ENCODE measurements at places on chromosomes 6 and 20. TPM values are rescaled to one million over a fixed set of nuclear protein-coding genes. Genes with fewer than 3 reads are reported as not detected.
A peak's percentile ranks its signal among the peaks of the same experiment; 100 is the strongest.

DNA sequence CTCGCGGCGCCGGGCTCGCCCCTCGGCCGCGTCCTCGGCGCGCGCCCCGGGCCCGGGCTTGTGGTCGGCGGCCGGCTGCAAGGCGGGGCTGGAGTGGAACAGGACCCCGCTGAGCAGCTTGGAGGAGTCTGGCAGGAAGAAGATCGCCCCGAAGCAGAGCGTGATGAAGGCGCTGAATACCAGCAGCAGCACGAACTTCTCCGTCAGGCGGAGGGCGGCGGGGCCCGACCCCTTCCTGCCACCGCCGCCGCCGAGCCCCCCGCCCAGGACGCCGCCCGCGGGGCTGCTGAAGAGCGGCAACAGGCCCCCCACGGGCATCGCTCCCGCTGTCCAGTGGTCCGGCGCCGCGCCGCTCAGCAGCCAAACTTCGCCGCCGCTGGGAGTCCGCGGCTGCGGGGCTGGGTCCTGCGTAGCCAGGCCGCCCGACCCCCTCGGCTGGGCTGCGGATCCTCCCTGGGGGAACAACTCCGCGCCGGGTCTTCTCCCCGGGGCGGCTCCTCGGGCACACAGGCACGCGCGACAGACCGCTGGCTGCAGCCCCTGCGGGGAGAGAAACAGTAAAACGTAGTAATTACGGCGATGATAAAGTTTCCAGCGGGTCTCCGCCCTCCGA lies 707 bp downstream of the MAN1A1 start:
- DNase-seq = peak; percentile 19

The SLC17A2 gene
- total RNA-seq = not detected

The CNPY3 gene
- total RNA-seq = 55.2 TPM

DNA sequence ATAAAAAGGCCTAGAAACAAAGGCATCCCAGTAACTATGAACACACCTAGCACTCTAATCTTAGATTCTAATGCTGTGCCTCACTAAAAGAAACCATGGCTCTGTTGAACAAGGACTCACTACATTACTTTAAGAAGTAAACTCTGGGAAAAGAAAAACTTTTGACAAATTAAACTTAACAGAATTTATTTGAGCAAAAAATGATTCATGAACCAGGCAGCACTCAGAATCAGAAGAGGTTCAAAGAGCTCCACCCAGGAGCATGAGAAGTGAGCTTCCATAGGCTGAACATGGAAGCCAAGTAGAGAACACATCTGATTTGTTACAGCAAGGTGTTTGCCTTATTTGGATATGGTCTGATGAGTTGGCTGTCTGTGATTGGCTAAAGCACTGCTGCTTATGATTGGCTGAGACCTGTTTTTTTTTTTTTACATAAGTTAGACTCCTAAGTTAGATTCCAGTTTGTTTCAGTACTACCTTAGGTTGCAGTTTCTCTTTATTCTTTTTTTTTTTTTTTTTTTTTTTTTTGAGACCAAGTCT lies 343.6 kb upstream of the SASH1 start:
- no peak for DNase-seq

The LCA5 gene
- total RNA-seq = 10.2 TPM

DNA sequence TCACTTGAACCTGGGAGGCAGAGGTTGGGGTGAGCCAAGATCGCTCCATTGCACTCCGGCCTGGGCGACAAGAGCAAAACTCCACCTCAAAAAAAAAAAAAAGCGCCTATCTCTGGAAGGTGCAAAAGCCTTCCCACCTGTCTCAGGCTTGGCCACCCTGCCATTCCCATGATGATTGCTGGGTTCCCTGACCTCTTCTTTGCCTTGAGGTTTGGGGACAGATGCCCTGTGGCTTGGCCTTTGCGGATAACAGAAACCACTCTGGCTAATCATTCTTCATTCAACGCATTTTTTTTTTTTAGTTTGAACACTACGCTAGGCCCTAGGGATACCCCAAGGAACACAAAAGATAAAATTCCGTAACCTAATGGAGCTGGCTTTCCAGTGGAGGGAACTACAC lies 6.8 kb upstream of the HMGA1 start:
- no peak for DNase-seq

DNA sequence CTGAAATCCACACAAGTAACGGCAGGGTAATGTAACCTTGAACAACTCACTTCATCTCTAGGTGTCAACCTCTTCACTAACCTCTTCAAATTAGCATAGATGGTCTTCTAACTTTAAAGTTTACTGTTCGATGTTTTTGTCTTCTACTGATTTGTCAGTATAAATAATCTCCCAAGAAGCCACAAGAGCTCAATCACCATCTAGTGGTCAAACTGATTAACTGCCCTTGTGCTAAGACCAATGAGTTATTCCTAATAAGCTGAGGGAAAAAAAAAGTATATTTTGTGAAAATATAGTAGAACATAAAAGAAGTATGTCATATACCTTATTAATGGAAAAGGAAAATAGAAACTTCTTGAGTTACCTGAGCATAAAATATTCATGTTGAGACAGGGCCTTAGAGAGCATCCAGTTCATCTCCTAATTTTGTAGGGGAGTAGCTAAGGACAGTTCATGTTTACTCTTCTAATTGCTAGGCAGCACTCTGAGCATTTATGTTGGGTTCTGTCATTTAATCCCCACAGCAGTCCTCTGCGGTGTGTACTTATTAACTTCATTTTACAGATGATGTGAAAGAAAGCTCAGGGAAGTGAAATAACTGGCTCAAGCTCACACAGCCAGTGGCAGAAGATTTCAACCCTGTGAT lies 317.1 kb downstream of the ESR1 start:
- peak; percentile 57 for DNase-seq
